Small intestine (tissue), 16 donors: ENCODE measurements at places on chromosomes 3 and 15. TPM values are rescaled to one million over a fixed set of nuclear protein-coding genes. Genes with fewer than 3 reads are reported as not detected.

Gene TYRO3
- 2.7 TPM for polyA plus RNA-seq

Gene TMEM266
- 1.1 TPM for polyA plus RNA-seq

- DNase-seq = no peak
Observed at GRCh38 chr3:41598402-41599126, 363.3 kb downstream of the ULK4 start.

DNA sequence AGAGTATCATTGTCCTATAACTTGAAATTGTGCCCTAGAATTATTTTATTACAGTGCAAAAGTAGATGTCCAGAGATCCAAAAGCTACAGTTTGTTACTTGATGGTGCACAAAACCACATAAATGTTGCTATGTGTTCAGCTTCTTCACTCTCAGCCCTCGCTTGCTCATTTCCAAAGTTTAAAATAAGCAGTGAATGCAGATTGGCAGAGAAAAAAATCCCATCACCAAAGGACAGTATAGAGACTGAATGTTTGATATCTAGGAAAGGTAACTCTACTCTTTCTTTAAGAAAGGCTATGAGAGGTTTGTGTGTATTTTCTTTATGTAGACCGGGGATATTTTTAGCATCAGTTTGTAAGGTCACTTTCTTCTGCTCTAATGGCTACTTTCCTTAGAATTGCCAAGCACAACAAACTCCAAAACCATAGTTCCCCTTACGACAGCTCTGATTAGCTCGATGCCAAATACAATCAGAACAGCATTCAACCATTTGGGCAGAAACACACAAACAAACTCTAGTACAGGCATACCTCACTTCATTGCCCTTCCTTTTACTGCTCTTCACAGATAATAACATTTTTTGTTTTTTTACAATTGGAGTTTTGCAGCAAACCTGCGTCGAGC, 164.1 kb upstream of the CCDC54 start:
- DNase-seq = no peak

DNA sequence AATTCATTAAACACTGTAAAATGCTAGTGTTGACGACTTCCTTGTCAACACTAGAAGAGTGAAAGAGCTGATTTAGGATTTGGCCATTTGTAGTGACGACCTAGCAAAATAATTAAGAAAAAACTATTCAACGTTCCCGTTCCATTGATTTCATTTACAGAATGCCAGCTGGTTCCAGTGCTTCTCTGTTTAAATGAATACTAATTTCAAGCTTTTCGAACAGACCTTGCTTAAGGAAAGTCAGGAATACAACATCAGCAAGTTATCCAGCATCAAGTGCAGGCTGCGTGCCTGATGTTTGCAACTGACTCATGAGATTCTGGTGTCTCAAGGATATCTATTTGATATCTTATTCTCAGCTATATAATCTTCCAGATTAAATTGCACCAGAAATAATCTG, 98.4 kb upstream of the BHLHE40 start:
- no peak for DNase-seq

- no peak for DNase-seq
Observed at GRCh38 chr3:55264919-55265318, 222.2 kb downstream of the WNT5A start.

DNA sequence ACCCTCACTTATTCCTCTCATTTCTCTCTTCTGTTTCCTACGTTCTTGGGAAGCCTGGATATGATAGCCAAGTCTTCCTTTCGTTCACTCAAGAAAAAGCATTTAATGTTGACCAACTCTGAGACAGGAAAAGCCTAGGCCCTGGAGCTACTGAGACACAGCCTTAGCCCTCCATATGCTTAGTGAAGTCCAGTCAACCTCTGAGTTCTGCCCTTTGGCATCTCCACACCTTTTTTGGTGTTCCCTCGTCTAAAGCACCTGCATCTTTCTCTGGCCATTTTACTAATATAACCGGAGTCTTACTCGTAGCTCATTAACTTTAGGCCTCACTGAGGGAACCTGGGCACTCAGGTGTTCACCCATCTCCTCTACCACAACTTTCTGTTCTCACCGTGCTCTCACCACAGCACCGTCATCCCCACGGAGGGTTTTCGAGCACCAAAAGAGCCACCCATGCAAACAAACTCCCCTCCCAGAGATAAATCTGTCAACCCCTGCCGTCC, 632 bp downstream of the MTHFS start:
- no peak for DNase-seq

DNA sequence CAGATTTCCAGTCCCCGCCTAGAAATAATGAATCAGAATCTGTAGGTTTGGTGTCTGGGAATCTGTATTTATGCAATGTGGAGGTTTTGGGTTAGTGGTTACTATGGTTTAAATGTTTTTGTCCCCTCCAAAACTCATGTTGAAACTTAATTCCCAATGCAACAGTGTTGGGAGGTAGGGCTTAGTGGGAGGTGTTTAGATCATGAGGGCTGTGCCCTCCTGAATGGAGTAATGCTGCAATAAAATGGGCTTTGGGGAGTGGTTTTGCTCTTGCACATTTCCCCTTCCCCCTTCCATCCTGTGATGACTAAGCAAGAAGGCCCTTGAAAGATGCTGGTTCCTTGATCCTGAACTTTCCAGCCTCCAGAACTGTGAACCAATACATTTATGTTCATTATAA, 9.2 kb upstream of the RFC4 start:
- no peak for DNase-seq

- DNase-seq = no peak
Observed at GRCh38 chr3:82281205-82281604, 519.8 kb upstream of the GBE1 start.

Gene PATL2
- polyA plus RNA-seq = 6.8 TPM

Gene CLN6
- 7.8 TPM for polyA plus RNA-seq

Gene TKT
- 164 TPM for polyA plus RNA-seq

Gene TOPBP1
- polyA plus RNA-seq = 11.4 TPM

- no peak for DNase-seq
Observed at GRCh38 chr3:145953316-145953715, 207.7 kb downstream of the PLOD2 start.

Gene CCDC39
- polyA plus RNA-seq = not detected

- no peak for DNase-seq
Observed at GRCh38 chr3:12934431-12934830, 93.1 kb upstream of the RPL32 start.

GRCh38 chr3:14902719-14903118, 44.7 kb upstream of the NR2C2 start:
- no peak for DNase-seq

Gene ANKRD63
- 0.04 TPM for polyA plus RNA-seq

- no peak for DNase-seq
Observed at GRCh38 chr3:27141668-27142067, 227.5 kb downstream of the NEK10 start.

DNA sequence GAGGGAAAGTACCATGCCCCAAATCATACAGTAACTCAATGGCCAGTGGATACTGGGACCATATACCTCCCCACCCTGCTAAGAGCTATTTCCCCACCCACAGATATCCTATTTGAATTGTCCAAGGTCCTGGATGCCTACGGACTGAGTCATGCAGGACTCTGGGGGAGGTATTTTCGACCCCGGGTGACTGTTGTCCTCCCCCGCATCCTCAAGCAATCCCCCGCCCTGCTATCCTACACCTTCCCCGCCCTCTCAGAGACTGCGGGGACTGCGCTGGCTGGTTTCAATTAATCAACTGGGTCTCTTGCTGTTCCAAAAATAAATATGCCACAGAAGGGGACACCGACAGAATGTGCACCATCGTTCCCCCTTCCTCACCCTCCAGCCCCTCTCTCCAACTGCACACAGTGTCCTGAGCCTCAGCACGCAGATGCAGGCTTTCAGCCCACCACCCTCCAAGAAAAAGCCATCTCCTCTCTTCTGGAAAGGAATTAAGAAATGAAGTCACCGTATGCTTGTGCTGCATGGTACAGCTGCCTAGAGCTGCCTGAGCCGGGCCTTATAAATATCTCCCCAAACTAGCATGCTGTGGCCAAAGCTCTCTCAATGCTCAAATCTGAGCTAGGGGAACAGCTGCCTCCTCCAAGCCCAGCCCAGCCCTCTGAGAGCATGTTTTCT, 8.1 kb downstream of the CAV3 start:
- no peak for DNase-seq

Gene ATOSA
- polyA plus RNA-seq = 29.5 TPM

DNA sequence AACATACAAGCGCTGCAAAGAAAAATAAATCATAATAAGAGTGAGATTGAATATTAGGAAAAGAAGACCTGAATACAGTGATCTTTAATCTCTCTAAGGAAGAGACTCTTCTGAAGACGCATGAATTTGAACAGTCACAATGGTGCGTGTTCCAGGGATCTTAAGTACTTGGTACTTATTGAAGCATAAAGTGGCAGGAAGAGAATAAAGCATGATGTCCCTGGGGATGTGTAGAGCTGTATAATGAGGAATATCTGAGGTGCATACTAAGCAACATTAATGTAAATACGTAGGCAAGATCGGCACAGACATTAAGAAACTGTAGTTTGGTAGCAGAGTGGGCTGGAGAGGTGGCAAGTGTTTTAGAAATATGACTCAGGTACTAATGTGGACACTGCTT, 246.2 kb upstream of the MCTP2 start:
- no peak for DNase-seq

Gene A4GNT
- polyA plus RNA-seq = not detected

Gene RLBP1
- polyA plus RNA-seq = 0.13 TPM

Gene C3orf80
- polyA plus RNA-seq = 0.92 TPM

DNA sequence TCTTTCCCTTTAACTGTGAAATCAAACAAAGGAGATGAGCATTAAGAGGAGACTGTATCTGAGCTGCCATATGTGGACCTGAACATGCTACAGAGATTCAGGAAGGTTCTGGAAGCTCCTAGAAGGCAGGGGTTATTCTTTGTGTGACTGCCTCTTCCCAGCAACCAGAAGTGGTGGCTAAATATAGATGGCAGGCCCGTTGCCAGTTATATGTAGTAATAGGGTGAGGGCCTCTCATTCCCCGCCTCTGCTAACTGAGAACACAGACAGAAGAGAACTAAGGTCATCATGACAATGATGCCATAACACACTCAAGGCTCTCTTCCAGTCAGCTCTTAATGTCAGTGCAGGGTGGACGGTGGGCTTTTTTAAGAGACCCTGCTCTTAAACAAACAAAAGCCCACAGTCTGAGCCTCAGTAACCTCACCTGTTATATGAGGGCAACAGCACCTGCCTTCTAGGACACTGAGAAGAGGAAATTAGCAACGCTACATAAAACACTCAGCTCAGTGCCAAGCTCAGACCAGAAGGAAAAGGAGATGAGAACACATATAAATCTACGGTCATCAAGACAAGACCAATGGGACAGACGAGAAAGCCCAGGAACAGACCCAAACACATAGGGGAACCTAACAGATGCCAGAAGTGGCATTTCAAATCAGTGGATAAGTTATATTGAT, 22.3 kb downstream of the CFAP92 start:
- DNase-seq = peak; percentile 13
